ENCODE measurements at places on chromosomes 4 and X.

DNA sequence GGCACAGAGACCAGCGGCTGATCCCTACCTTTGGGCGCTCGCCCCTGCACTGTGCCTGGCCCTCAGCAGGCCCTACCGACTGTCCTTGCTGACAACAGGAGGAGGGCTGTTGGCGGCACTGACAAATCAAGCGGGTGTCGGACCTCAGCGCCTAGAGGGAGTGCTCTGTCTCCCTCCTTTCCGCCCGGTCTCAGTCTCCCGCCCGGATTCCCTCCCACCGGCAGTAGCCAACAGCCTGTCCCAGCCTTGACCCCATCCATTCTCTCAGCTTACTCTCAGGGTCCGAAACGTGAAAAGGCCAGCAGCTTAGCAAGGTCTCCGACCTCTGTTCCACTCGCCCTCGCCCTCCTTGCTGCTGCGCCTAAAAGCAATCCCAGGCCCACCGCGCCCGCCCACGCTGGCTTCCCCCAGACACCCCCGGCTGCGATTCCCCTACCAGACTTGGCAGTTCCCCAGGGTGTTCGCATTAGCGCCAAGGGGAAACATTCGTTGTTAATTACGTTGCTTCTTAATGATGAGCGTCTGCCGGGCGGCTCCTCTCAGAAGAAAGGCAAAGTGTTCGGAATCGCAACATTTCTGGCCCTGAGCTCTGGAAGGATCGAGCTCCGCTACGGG lies 96.2 kb downstream of the SOWAHB start:
- DNase-seq = no peak

DNA sequence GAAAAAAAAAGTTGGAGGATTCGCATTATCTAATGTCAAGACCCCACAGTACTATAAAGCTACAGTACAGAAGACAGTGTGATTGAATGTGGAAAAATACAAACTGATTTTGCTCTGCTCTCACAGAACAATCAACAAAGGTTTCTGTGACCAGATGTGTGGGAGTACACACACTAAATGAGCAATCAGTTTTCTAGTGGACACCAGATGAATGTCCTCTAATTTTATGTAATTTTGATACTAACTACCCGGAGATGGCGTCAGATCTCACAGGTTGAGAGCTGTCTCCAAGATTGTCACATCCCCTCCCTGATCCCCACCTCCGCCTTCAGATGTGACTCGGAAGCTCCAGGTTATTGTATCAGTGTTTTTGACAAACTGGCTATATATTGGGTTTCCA lies 81.9 kb upstream of the HUWE1 start:
- DNase-seq = no peak

DNA sequence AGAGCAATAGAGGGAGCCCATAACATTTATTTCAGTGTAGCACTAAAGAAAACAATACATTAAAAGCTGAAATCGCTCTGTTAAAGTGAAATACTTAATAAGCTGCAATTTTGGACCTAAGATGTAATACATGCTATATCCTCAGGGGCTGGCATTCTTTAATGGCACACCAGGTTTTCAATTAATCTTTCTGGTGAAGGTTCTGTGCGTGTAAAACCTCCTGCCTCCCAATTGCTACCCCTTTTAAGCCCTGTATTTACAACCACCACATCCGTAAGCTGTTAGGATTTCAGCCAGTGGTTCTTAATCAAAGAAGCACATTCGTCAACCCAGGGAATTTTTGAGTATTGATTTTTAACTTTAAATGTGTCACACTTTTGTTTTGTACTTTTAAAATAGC lies 7.6 kb upstream of the COMMD8 start:
- no peak for DNase-seq

GRCh38 chr4:75745161-75745560 lies 20.8 kb downstream of the USO1 start:
- DNase-seq = no peak

DNA sequence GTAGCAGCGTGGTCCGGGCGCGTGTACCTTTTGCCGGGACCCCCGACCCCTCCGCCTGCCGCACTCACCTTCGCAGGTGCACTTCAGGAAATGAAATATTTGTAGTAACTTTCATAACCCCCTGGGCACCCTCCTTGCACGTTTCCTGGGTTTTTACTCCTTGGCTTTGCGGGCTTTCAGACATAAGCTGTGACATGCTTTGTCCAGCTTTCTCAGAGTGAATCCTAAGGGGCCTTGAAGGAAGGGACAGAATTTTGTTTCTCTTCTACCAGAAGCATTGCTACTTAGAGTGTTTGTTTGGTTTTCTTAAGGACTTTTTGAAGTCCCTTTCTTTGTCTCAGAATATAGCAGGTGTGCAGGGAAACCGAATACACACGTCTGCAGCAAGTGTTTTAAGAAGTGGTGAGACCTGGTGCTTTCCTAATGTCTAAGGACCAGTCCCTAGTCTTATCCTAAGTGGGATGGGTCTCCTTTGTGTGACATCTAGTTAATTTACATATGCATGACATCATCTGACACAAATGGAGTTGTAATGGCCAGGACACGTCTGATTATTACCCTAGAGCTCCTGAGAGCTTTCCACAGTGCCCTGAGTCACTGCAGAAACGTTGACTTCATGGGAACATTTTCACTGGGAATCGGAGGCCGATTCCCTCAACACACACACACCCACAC lies 1.3 kb downstream of the FAM149A start:
- DNase-seq = no peak

GRCh38 chr4:113248320-113248719 lies 198.9 kb downstream of the ANK2 start:
- no peak for DNase-seq

DNA sequence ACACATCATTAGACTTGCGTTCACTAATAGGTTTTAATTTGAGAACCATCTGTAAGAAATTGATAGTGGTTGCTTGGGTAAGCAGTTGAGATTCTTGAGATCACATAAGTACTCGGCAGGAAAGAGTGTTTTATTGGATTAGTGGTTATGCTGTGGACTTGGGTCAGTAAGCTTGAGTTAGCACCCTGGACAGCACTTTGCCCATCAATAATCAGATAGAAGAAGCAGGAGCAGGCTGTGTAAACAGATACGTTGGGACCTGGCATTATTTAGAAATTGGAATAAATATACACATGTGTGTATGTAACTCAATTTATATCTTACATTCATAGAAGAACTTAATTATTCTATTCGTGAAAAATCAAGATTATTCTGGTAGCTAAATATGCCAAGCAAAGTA lies 357.5 kb upstream of the SMIM31 start:
- DNase-seq = no peak

DNA sequence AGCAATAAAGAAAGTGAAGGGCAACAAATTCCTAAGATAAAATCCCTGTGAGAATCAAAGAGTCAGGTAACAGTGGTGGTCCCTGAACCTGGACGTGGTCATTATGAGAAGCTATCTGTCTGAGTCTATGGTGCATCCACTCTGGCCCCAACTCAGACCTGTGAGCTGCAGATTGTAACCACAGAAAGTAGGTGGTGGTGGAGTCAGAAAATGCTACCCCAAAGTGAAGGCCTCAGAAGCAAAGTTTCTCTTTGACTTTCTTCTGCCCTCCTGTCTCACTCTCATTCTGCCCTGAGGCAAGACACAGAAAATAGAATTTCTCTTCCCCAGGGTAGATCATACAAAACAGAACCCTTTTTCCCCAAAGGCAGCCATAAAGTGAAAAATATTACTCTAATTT lies 84.1 kb upstream of the NEIL3 start:
- no peak for DNase-seq

DNA sequence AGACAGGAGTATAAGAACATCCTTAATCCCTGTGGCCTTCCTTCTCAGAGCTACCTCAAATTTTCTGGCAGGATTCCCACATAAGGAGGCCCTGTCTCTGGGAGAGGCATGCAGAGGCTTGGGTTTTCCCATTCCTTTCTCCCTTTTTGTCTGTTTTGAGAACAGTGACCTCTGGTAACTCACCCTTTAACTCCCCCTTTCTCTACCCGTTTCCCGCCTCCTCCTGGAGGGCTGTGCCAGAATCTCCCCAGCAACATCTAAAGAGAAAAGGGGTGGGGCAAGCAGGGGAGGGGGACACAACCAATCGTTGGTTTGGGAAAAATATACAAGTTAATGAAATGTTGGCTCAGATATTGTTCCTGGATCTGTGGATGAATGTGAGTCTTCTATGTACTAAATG lies 303.7 kb upstream of the IRS4 start:
- DNase-seq = no peak

GRCh38 chrX:13153796-13154195 lies 109.4 kb upstream of the FAM9C start:
- no peak for DNase-seq

GRCh38 chr4:101037249-101037648 lies 310.1 kb downstream of the PPP3CA start:
- DNase-seq = no peak

- no peak for DNase-seq
These were observed 111.8 kb upstream of the STIM2 start for GRCh38 chr4:26748811-26749210.

GRCh38 chr4:167282171-167282864 lies 48.0 kb upstream of the SPOCK3 start:
- no peak for DNase-seq

- DNase-seq = no peak
These were observed 32.2 kb downstream of the COPS4 start for GRCh38 chr4:83067058-83067639.

DNA sequence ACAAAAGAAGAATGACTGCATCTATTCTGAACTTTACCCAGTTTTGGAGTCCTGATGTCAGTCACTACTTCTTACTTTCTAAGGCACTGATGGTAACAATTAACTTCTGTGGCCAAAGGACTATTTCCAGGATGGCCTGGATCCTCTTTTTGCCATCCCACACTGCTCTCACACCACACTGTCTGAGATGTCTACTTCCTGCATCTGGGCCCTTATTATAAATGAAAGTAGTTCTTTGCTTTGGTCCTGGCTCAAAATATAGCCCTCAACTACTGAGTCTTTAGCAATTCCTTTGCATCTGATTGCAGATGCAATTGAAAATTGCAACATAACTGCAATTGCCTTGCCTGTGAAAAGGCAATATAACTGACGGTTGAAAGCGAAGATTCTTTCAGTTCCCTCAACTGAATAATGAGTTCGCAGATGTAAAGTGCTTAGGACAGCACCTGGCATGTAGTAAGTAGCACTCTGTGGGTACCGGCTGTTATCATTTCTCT lies 44.2 kb downstream of the COQ2 start:
- no peak for DNase-seq

DNA sequence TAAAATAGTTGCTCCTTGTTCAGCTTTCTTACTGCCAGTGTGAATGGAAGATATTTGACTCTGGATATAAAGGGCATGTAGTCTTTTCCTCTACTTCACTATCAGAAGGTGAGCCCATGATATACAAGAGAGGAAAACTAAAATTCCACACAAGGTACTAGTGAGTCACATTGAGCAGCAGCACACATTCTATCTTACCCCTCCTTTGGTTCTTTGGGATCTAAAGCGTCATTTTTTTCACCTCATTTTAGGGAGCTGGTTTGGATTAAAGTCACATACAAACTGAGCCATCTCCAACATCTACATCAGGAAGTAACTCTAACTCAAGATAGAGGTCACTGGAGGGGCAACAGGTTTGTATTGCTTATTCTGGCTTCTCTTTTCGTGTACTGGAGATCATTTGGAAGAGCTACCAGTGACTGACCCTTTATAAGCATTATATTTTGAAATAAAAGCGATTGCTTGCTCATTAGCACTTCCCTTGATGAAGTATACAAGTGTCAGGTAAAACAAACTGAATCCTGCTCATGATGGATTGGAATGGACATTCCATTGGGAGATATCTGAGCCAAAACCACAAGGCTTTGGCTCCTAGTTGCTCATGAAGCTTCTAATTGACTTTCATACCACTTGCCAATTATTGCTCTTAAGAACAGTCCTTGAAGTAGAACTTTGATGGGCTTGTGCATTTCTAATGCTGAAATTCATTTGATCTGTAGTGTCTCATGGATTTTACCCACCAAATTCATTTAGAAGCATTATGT lies 124.1 kb downstream of the SPCS3 start:
- no peak for DNase-seq

GRCh38 chr4:113701169-113701568 lies 60.4 kb downstream of the CAMK2D start:
- no peak for DNase-seq

GRCh38 chrX:54357414-54358377 lies at the start of gene WNK3:
TSS of gene WNK3 (minus strand) at chrX:54358046.
- DNase-seq = no peak

DNA sequence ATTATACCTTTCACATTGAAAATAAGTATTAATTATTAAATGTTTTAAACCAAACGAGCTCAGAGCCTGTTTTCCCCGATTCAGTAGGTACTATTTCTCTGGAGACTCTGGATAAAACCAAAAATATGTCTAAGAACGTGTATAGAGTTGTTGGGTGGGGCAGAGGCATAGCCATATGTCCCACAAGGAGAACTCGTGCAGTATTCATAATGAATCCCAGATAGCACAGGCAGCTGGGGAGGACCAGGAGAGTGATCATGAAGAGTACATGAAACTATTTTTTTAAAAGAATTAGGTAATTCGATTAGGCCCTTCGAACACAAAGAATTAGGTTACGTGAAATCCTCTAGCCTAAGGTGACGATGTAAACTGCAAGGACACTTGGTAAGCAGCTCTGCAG lies 76.1 kb downstream of the CLDN22 start:
- DNase-seq = no peak

DNA sequence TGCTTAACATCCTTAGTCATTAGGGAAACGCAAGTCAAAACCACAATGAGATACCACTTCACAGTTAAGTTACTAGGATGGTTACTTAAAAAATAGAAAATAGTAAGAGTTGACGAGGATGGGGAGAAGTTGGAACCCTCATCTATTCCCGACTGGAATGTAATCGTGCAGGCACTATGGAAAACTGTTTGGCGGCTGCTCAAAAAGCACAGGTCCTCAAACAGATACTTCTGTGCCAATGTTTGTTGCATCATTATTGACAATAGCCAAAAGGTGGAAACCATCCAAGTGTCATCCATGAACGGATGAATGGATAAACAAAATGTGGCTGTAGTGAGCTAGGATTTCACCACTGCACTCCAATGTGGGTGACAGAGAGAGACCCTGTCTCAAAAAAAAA lies 11.7 kb downstream of the CTAG1B start:
- no peak for DNase-seq

DNA sequence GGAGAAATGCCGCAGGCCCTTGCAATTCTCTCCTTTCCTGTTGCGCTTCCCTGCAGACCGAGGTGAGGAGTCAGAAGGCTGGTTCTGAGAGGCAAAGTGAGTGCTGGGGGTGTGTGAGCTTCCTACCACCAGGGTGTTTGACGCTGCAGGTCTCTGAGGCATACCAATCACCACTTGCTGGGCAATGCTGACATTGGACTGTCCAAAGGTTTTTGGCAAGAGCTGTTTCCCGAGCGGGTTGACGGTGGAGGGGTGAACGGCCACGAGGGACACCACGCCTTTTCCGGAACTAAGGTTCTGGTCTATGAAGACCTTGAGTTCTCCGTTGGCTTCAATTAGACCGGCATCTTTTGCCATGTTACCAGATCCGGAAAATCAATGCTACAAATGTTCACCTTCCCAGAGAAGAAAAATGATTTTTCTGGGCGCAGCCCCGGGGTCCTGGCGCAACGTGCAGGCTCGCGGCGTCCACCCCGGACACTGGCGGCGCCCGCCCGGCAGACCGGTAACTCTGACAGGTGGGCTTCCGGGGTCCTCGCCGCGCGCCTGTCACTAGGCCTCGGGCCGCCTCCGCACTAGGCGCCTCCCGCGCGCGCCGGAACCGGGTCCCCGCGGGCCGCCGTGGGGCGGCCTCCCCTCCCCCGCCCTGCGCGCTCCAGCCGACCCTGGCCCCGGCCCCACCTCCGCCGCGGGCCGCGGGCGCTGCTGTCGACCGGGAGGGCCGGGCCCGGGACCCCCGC lies 44.9 kb upstream of the FAM47C start:
- no peak for DNase-seq

- no peak for DNase-seq
These were observed 135.2 kb downstream of the ADGRL3 start for GRCh38 chr4:61335241-61335763.
